Fibroblast of skin of scalp (primary cell): ENCODE measurements at places on chromosomes 7 and 10.
A peak's percentile ranks its signal among the peaks of the same experiment; 100 is the strongest.

DNA sequence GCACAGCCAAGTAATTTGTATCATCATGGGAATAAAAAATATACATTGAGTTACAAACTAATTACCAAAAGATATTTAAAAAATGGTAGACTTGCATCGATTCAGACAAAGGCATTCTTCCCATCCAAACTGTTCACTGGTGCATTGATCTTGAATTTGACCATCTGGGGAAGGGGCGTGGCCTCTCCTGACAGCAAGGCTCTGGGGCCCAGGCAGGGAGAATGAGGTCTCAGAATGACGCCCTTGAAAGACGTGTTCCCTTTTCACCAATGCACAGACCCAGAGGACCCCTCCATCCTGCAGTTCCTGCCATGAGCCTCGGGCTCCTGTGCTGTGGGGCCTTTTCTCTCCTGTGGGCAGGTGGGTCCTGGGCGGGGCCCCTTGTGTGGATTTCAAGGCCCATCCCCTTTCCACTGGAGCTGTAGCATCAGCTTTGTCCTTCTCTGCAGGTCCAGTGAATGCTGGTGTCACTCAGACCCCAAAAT lies 91.1 kb upstream of the PRSS58 start:
- no peak for DNase-seq

DNA sequence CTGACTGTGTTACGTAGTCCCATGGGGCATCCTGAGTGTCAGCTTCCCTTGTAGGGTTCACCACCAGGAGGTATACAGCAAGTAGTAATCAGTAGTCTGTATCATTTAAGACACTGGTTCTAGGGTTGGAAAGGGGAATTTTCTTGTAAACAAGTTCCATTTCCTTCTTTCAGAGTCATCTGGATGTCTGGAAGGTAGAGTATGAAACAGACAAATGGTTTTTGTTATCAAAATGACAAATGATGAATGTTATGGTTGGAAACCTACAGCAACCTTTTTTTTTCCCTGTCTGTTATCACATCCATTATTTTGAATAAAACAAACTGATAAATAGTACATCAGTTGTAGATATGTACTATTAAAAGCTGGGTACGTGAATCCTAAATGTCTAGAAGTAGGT lies 19.1 kb downstream of the SEMA3A start:
- DNase-seq: no peak

DNA sequence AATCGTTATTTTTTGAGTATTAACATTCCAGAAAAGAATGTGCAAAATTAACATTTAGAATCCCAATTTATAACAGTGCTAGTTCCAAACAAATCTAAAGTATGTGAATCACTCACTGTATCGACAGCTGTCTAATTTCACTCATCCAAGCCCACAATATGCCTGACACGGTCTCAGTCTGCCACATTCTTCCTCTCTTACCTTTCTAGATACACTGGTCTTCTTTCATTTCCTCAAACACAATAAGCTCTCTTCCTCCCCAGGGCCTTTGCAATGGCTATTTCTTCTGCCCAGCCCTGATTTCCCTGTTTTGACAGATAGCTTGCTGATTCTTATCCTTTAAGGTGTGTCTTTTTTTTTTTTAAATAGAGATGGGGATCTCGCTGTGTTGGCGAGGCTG lies 48.8 kb downstream of the UBE2H start:
- DNase-seq: no peak

DNA sequence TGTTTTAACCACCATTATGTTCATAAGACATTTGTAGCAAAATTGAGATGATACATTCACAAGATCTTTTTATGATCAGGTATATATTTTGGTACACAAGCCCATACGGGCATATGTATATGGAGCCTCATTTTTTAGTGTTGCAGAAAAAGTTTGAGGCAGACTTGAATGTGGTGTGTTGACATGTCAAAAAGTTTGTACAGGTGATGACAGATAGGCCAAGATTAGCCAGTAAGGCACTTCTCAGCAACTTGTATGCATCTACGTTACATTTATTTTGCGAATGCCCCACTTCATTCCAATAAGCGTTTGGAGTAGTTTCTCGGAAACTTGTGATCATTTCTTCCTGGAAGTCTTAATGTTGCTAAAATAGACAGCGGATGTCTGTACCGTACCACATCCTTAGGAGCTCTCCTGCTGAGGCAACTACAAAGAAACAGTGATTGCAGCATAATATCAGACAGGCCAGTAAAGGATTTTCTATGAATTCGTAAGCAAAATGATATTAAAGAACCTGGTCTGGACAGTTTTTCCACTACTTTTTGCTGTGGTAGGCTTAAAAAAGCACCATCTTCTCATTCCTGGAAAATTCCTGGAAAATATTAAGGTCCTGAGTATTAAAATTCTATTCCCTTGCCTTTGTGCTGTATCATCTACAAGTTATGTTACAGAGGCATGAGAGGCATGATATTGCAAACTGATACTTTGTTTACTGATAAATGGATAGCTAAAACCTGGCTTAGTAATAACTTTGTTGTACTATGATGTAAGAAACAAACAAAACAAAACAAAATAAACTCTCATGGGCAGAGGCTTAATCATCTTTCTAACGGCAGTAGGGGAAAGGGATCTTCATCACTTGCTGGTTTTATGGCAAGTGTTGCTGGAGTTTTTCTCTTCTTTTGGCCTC lies 153.6 kb downstream of the HDAC9 start:
- no peak for DNase-seq

DNA sequence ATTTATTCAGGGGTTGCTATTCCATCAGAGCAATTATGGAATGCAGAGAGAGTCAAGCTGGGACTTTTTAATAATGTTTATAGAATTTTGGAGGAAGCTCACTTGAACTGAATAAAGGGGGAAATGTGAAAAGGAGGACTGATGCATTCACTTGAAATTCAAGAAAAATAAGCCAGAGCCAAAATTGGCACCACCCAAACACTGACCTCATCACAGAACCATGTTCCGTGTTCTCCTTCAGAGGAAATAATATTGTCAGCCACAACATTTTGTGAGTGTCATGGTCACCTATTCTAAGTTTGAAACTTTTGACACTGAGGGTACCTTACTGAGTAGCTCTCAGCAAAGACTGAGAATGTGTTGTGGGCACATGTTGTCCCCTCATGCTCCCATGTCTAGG lies 207.0 kb downstream of the ANK3 start:
- peak; percentile 63 for DNase-seq
